ENCODE measurements at places on chromosomes 7 and 10. TPM values are rescaled to one million over a fixed set of nuclear protein-coding genes. Genes with fewer than 3 reads are reported as not detected.

The OR6V1 gene
- total RNA-seq: not detected

The CRTAC1 gene
- total RNA-seq: not detected

GRCh38 chr7:26723129-26723528 lies 141.3 kb downstream of the SKAP2 start:
- no peak for DNase-seq

DNA sequence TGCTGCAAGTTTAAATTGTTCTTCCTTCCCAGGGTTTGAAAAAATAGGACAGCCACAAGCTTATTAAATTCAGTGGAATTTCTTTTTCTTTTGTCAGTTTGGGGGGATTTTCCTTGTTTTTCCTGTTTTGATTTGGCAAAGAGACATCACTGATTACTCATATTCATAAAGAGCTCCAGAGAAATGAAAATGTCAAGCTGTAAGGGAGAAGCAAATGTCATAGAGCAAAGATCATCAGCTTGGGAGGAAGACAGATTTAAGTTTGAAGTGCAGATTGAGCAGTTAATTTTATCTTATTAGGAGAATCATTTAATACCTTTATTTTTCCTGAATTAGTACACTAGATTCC lies 255.8 kb upstream of the PHYHIPL start:
- DNase-seq: no peak

DNA sequence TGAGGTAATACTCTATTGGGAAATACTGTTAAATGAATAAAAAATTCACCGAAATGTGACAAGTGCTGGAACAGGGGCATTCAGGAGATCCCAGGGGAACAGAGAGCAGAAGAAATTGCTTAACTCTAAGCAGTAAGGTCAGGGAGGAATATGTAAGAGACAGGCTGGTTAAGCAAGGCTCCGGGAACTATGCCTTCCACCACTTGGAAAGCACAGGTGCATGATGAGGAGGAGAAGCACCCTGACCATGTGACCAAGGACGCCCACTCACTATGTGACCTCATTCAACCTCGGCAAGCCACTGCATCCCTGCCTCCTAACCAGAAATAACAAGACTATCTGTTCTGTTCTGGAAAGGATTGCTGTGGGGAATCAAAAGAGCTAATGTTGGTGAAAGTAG lies 218.4 kb downstream of the ELMO1 start:
- no peak for DNase-seq

DNA sequence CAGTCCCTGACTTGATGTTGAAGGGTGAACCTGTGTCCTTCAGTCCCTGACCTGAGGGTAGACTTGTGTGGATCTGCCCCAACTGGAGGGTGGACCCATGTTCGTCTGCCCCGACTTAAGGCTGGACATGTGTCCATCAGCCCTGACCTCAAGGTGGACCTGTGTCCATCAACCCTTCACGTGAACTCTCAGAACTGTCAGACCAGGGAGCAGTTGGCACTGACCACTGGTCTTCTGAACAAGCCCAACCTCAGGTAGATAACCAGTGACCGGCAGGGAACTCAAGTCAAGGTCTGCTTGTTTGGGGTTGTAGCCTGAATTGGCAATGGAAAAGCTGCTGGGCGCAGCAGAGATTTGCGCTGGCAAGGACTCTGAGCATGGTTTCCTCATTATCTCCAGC lies 96.5 kb downstream of the ADCY1 start:
- DNase-seq: no peak

The HOXA13 gene
- total RNA-seq: 1.4 TPM

DNA sequence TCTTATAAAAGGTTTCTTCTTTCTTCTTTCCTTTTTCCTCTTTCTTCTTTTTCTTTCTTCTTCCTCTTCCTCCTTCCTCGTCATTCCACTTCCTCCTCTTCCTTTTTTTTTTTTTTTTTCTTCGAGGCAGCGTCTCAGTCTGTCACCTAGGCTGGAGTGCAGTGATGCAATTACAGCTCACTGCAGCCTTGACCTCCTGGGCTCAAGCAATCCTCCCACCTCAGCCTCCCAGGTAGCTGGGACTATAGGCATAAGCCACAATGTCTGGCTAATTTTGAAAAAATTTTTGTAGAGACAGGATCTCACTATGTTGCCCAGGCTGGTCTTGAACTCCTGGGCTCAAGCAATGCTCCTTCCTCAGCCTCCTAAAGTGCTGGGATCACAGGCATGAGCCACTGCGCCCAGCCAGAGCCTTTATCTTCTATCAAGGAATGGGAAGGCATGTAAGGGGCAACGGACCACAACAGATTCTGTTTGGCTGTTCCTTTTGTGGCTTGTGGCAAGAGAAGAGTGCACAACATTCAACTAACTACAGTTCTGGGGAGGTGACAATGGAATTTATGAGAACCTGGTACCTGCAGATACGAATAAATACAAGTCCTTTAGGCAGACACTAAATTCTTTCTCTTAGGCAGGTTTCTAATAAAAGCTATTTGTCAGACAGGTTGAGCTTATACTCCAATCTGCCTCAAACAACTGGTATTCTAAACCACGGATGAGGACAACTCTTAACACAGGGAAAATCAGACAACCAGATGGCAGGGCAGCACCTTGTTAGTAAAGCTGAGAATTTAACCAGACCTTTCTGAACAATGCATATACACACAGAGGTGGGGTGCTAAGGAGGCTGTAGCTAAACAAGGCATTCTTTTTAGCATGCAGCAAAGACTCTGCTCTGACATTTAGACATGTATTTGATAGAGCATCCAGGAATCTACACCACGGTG lies 100.3 kb downstream of the DOCK4 start:
- no peak for DNase-seq

DNA sequence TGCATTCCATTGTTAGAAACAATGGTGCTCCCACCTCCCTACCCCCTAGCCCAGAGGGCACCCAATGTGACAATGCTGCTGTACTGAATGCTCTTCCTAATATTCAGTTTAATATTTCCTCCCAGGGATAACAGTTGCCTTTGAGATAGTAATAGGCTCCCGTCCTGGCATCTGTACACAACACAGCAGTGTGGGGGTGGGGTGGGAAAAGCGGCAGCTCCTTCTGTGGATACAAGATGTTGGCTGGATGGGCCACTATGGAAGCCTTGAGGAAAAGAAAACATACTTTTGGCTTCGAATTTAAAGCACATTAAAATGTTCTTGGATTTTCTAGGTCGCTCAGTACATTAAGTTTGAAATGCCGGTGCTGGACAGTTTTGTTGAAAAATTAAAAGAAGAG lies 9.2 kb upstream of the ZNF22 start:
- DNase-seq: no peak

The PRSS37 gene
- not detected for total RNA-seq

The PDZD7 gene
- total RNA-seq: 0.27 TPM

GRCh38 chr7:2774935-2775334 lies 69.2 kb downstream of the GNA12 start:
- no peak for DNase-seq

The GIMAP8 gene
- not detected for total RNA-seq

DNA sequence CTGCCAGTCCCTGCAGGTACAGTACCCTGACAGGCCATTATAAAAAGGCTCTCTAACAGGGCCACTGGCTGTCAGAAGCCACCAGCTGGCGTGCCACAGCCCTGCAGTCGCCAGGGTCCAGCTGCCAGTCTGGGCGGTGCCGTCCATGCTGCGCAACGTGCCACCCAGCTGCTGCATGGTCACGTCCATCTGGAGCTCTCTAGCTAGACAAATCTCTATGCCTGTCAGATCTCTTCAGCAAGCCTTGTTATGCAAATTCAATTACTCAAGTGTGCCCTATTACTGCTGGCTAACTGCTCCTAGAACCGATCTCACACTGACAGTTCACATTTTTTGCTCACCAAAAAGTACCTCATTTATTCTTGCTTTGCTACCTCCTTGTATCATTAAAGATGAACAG lies 75.9 kb downstream of the HIBADH start:
- no peak for DNase-seq

DNA sequence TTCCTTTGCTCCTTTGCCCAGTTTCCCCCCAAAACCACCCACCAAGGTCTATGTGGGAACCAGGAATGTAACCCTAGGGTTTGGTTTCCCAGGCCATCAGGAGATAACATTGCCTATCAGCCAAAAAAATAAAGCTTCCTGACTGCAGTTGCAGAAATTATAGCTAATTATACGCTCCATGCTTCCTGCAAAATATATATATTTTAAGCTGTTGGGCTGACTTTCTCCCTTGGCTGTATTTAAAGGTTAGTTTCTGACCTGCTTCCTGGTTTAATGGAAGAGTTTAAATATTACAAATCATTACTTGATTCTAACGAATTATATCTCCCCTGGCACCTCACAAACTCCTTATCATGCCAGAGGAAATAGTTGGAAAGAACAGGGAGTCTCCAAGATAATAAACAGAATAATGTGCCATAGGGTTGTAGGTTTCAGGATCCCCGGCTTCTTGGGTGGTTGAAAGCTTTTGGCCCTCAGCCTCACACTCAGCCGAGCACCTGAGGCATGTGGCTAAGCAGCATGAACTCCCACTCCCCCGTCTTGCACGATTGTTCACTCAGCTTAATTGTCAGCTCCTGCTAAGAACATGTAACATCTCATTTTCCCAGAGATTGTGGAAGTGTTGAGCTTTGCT lies 79.9 kb downstream of the FZD1 start:
- no peak for DNase-seq

- no peak for DNase-seq
Observed at GRCh38 chr7:114417290-114417689, 2.7 kb downstream of the FOXP2 start.

- DNase-seq: no peak
Observed at GRCh38 chr10:60800918-60801317, 22.6 kb downstream of the CDK1 start.

GRCh38 chr7:88432301-88432700 lies 125.6 kb upstream of the STEAP4 start:
- no peak for DNase-seq

DNA sequence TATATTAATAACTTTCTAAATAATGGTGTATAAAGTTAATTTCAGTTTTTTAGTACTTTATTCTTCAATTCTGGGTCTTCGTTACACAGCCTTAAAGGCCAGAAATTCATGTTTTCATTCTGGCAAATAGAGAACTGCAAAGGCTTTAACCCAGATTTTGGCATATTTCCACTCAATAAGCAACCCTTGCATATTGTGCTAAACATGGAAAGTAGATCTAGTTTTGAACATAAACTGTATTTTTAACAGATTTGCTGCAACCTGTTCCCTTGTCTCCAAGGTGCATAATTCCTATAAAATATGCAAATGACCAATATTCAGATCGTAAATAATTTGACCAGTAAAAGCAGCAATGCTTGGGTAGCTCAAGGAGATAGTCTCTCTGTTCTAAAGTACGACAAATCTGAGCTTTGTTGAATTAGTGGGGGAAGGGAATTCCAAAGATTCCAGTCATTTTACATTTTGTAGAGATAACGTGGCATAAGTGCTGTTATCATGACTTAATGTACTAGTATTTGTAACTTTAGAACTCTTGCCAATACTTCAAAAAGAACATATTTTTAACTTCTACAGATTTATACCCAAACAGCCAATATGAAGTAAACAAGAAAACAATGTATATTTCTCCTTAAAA lies 46.4 kb upstream of the RSBN1L start:
- no peak for DNase-seq
